Thyroid gland (tissue), 4 donors: ENCODE measurements at places on chromosomes 16 and 17. TPM values are rescaled to one million over a fixed set of nuclear protein-coding genes. Genes with fewer than 3 reads are reported as not detected.

GRCh38 chr17:32609884-32610650, 123.3 kb downstream of the CDK5R1 start:
- H3K36me3 ChIP-seq = no peaks in the 10 kb centered on the region
- no peaks in the 10 kb centered on the region for H3K4me1 ChIP-seq
- no peak for DNase-seq
- H3K27ac ChIP-seq = no peak overlapping the region

GRCh38 chr17:82370471-82371332, 863 bp upstream of the UTS2R start:
- H3K27ac ChIP-seq = no peak overlapping the region
- no peak for DNase-seq
- H3K4me1 ChIP-seq = peaks cover 11% of the 10 kb centered on the region
- peaks cover 6% of the 10 kb centered on the region for H3K27me3 ChIP-seq

GRCh38 chr16:24258791-24259190, 2.7 kb downstream of the CACNG3 start:
- DNase-seq = no peak
- H3K27me3 ChIP-seq = no peaks in the 10 kb centered on the region
- no peak overlapping the region for H3K4me3 ChIP-seq
- H3K27ac ChIP-seq = no peak overlapping the region
- H3K36me3 ChIP-seq = no peaks in the 10 kb centered on the region
- no peaks in the 10 kb centered on the region for H3K4me1 ChIP-seq

- H3K27ac ChIP-seq = no peak overlapping the region
- peak; percentile 45 for DNase-seq
- H3K4me1 ChIP-seq = peaks cover 12% of the 10 kb centered on the region
- no peaks in the 10 kb centered on the region for H3K27me3 ChIP-seq
- no peak overlapping the region for H3K4me3 ChIP-seq
Observed at GRCh38 chr17:76973040-76973439, 104.8 kb downstream of the MGAT5B start.

Gene CALB2
- not detected for total RNA-seq

Gene C1QTNF1
- total RNA-seq = 135 TPM

GRCh38 chr16:70767377-70768202, 33.4 kb downstream of the VAC14 start:
- no peaks in the 10 kb centered on the region for H3K27me3 ChIP-seq
- H3K36me3 ChIP-seq = peaks cover 10% of the 10 kb centered on the region
- DNase-seq = no peak
- peaks cover 5% of the 10 kb centered on the region for H3K4me1 ChIP-seq
- H3K27ac ChIP-seq = no peak overlapping the region
- H3K4me3 ChIP-seq = no peak overlapping the region

DNA sequence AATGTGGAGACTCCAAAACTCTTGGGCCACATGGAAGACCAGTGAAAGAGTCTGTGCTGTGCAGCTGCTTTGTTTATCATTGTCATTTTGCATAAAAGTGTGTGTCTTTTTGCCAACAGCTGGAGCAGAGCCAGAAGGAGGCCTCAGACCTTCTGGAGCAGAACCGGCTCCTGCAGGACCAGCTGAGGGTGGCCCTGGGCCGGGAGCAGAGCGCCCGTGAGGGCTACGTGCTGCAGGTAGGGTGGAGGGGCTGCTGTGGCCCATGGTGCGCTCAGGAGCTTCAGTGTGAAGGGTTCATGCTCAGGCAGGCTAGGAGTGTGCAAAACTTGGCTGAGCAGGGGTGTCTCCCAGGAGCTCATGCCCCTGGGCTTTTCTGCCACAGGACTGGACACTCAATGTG, 45.0 kb downstream of the PLD6 start:
- H3K4me1 ChIP-seq = peaks cover 7% of the 10 kb centered on the region
- peaks cover 82% of the 10 kb centered on the region for H3K36me3 ChIP-seq
- no peak overlapping the region for H3K4me3 ChIP-seq
- H3K27ac ChIP-seq = no peak overlapping the region
- peak; percentile 34 for DNase-seq

Gene CMTM2
- not detected for total RNA-seq

- H3K4me1 ChIP-seq = peaks cover 14% of the 10 kb centered on the region
- no peaks in the 10 kb centered on the region for H3K27me3 ChIP-seq
- no peak overlapping the region for H3K27ac ChIP-seq
- no peaks in the 10 kb centered on the region for H3K36me3 ChIP-seq
- DNase-seq = no peak
- H3K4me3 ChIP-seq = no peak overlapping the region
Observed at GRCh38 chr16:959232-960040, 11.3 kb downstream of the LMF1 start.

Gene ZNF75A
- 40.2 TPM for total RNA-seq

DNA sequence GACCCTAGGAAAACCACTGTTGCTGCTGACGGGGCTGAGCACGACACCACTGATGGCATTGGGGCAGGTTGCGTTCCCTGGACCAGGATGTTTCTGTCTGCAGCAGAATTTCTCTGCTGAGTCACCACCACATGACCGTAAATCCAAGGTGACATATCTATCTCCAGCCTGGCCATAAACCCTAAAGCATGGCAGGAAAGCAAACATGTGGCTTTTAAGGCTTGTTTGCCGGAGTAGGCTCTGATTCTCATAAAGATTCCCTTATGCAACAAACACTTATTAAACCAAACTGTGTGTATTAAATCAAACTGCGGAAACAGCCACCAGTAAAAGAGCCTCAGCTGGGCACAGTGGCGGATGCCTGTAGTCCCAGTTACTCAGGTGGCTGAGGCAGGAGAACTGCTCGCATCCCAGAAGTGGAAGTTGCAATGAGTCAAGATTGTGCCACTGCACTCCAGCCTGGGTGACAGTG, 17.3 kb downstream of the MPHOSPH6 start:
- H3K36me3 ChIP-seq = no peaks in the 10 kb centered on the region
- no peak overlapping the region for H3K27ac ChIP-seq
- H3K27me3 ChIP-seq = no peaks in the 10 kb centered on the region
- no peak for DNase-seq

DNA sequence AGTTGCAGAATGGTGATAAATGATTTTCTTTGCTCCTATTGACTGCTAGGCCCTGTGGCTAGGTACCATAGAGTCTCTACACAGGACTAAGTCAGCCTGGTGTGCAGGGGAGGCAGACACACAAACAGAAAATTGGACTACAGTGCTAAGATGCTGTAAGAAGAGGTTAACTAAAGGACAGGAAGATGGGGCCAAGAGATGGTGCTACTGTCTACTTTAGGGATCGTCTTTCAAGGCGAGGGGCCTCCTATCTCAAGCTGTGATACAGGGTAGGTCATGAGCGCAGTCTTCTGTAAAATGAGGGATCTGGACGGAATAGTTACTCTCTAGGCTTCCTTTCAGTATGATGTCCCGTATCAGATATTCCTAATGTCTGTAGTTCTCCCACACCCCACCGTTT, 817 bp downstream of the NME1 start:
- H3K27me3 ChIP-seq = no peaks in the 10 kb centered on the region
- H3K4me1 ChIP-seq = peaks cover 16% of the 10 kb centered on the region
- no peaks in the 10 kb centered on the region for H3K36me3 ChIP-seq
- peak overlapping the region; percentile 88 for H3K27ac ChIP-seq
- H3K4me3 ChIP-seq = peak overlapping the region; percentile 36

DNA sequence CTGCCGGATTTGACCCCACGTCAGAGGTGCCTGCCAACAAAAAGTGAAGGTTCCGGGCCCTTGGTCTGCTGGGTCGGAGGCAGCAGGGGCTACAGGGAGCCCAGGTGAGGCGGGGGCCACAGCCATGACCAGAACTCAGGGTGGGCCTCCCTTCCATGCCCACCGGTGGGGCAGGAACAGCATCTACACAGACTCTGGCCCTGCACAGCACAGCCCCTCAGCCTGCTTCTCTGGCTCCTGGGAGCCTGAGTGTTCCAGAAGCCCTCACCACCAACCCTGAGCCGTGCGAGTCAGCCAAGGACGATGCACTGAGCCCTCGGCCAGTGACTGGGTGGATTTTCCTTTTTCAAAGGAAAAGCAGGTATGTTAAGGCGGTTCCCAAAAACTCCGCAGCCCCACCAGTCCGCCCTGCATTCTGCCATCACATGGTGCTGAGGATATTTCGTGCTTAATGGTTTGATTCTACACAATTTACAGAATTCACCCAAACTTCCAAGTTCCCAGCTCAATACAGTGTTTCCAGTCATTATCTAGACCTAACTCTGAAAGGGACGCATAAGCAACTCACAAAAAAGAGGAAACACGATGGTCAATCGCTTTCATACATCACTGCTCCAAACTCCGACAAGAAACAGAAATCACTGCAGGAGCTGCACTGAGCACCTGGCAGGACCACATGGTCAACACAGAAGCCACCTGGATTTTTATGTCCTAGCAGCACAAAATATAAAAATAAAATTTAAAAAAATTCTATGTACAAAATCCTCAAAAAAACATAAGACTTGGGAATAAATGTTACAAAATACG, 19.4 kb upstream of the C16orf95 start:
- DNase-seq = no peak
- no peak overlapping the region for H3K4me3 ChIP-seq
- no peaks in the 10 kb centered on the region for H3K4me1 ChIP-seq
- H3K27me3 ChIP-seq = no peaks in the 10 kb centered on the region

- DNase-seq = no peak
- H3K27ac ChIP-seq = no peak overlapping the region
- no peak overlapping the region for H3K4me3 ChIP-seq
- no peaks in the 10 kb centered on the region for H3K27me3 ChIP-seq
Observed at GRCh38 chr16:86635926-86636325, 57.6 kb downstream of the FOXL1 start.

GRCh38 chr17:43897831-43898230, 9.5 kb downstream of the MPP2 start:
- no peak overlapping the region for H3K4me3 ChIP-seq
- H3K36me3 ChIP-seq = no peaks in the 10 kb centered on the region
- DNase-seq = no peak
- no peak overlapping the region for H3K27ac ChIP-seq
- no peaks in the 10 kb centered on the region for H3K27me3 ChIP-seq

GRCh38 chr16:31693733-31694132, 166.0 kb downstream of the AHSP start:
- H3K36me3 ChIP-seq = no peaks in the 10 kb centered on the region
- no peak overlapping the region for H3K27ac ChIP-seq
- H3K4me1 ChIP-seq = no peaks in the 10 kb centered on the region
- H3K4me3 ChIP-seq = no peak overlapping the region
